ENCODE measurements at places on chromosomes 16 and 17.

GRCh38 chr16:89071686-89072547, 21.7 kb upstream of the ACSF3 start:
- no peak for DNase-seq

GRCh38 chr17:55264278-55264644, 499 bp upstream of the HLF start:
- DNase-seq: no peak

GRCh38 chr17:64520359-64520758, 13.6 kb downstream of the CEP95 start:
- no peak for DNase-seq

GRCh38 chr16:27767971-27768591, 218.1 kb downstream of the KATNIP start:
- no peak for DNase-seq

GRCh38 chr17:74603746-74604145, 11.7 kb upstream of the CD300LD start:
- DNase-seq: no peak

- DNase-seq: no peak
Observed at GRCh38 chr17:5096731-5097100, 15.0 kb downstream of the ZNF232 start.

GRCh38 chr16:68737730-68738629, 888 bp downstream of the CDH1 start:
- DNase-seq: no peak

DNA sequence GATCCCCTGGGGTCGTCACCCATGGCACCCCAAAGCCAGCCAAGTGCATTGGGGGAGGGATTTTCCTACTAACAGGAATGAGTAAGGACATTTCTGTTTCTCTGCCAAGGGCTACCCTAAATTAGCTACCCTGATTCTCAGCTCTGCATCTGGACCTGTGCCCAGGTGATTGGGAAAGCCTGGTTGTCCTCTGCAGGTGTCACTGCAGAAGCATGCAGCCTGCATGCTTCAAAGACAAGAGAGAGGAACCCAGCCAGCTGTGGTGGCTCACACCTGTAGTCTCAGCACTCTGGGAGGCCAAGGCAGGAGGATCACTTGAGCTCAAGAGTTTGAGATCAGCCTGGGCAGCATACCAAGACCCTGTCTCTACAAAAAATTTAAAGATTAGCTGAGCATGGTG, 19.6 kb downstream of the BEAN1 start:
- no peak for DNase-seq

- no peak for DNase-seq
Observed at GRCh38 chr17:2174468-2175293, 119.8 kb downstream of the HIC1 start.

DNA sequence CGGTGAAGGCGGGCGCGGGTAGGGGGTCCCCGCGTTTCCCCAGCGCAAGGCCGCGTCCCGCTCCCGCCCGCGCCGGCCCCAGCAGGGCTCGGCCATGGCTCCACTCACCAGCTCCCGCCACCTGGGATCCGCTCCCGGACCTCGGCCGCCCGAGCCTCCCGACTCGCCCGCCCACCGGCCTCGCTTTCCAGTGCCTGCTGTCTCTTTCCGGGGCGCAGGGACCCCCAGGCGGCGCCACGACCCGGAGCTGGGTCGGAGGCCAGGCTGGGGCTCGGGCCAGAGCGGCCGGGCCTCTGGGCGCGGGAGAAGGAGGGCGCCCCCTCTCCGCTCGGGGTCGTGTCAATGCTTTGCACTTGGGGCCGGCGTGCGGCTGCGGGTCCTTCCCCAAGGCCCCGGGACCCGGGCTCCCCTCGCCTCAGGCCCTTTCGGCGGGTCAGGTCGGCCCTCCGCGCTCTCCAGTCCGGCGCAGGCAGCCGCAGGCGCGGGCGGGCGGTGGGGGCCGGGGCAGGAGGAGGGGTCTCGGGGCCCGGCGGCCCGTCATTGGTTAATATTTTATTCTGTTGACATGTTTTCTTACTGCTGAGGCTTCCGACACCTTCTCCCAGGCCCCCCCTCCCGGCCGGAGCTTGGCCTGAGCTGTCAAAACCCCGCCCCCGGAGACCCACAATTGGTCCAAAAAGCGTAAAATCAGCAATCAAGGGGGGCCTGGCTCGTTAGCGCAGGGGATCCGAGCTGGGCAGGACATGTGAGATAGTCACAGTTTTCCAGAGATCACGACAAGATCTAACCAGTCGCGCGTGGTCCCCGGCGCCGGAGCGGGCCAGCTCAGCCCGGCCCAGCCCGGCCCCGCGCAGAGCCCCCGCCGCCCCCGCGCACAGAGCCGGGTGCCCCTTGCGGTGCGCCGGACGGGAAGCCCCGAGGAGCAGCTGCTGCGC, at the start of gene TBX2:
TBX2 (plus strand) TSS at position 713 of the 935 bp plus-strand sequence. CDS start 334 bp downstream, outside the sequence.
- DNase-seq: no peak

DNA sequence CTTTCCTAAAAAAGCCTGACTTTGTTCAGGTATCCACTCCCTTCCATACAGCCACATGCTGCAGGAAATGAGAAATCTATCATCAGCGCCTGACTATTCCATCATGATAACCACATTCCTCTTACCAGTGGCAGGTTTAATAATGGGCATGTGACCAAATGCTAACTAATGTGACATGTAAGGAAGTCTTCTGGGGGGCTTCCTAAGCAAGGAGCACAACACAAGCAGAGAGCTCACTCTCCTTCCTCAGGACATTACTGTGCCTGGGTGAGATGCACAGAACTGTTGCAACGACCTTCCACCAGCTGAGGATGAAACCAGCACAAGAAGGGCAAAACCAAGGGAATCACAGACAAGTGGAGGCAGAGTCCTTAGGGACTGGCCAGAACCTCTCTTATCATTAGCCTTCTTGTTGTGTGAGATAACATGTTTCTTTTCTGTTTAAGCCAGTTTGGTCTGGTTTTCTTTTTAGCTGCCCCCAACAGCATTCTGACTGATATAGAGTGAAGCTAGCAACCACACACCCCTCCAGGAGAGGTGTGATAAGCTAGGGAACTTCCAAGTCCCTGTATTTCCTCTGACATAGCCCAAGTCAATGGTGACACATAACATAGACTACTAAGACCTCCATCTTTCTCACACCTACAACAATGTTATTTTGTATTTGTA, 16.9 kb downstream of the MYO1D start:
- no peak for DNase-seq

GRCh38 chr17:42618442-42619150, 9.1 kb downstream of the TUBG1 start:
- DNase-seq: no peak

- no peak for DNase-seq
Observed at GRCh38 chr17:73820686-73821448, 176.6 kb upstream of the SDK2 start.

DNA sequence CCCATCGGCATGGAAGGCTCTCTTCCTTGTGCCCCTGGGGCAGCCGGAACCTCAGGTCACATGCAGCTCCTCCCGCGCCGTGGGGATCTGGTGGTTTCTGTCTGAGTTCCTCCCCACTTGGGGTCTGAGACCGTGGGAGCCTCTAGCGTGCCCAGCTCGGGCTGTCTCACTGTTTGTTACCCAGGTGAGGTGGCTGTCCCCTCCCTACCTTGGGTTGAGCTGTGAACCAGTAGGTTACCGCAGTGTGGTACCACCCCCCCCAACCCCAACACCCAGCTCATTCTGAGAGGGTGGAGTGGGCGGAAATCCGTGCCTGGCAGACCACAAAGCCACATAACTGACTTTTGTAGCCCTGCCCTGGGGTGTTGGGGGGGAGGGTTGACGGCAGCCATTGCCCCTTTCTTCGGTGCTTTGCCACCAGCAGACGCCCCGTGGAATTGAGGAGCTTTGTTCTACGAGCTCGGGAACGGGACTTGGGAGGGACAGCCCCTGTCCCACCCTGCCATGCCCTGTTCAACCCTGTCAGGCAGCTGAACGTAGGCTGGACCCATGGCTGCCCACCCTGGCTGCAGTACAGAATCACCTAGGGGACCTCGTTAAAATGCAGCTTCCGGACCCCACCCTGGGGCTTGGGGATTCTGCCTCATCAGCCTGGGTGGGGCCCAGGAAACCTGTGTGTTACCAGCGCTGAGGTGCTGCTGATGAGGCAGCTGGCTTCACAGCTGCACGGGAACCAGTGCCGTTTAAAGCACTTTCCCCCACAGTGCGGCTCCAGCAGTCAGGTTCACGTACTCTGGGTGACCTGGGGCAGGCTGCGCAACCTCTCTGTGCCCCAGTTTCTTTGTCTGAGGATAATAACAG, 18.5 kb downstream of the RAP1GAP2 start:
- DNase-seq: peak; percentile 75

DNA sequence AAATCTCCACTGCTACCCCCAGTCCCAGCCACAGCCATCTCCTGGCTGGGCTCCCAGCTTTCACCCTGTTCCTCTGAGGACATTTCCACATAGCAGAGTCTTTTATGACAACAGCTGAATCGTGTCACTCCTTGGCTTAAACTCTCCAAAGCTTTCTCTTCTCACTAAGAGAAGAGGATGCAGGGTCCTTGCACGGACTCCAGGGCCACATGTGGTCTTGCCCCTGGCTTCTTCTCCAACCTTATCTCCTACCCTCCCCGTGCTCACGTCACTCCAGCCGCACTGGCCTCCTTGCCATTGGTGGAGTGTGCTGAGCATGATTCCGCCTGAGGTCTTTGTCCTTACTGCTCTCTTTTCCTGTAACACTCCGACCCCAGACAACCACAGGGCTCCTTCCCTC, 39.9 kb upstream of the CCDC182 start:
- no peak for DNase-seq

- DNase-seq: no peak
Observed at GRCh38 chr16:12304861-12305596, 328.5 kb downstream of the SNX29 start.

DNA sequence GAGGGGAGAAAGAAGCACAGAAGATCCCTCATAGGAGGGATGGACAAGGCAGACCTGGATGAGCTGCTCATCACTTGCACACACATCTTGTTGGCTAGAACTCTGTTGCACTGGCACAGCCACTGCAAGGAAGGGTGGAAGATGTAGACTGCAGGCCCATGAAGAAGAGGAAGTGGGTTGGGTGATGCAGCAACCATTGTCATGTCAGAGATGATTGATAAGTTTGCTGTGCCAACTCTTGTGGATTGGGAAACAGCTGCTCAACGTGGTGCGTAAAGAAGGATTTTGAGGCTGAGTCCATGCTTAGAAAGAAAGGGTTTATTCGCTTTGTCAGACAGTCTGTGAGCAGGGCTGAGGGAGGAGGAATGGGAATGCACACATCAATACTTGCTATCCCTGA, 161.4 kb upstream of the MPHOSPH6 start:
- no peak for DNase-seq

GRCh38 chr17:54172096-54172984, 349.6 kb downstream of the KIF2B start:
- no peak for DNase-seq

DNA sequence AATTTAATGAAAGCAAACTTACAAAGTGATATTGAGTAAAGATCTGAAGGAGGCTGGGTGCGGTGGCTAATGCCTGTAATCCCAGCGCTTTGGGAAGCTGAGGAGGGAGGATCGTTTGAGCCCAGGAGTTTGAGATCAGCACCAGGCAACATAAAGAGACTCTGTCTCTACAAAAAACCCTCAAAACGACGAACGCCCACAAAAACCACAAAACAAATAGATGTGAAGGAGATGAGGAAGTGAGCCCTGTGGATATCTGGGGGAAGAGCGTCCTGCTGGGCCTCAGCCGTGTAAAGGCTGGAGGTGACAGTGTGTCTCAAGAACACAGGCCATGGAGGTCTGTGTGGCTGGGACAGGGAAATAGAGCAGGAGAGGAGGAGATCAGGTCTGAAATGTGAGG, 68.8 kb downstream of the ITFG1 start:
- no peak for DNase-seq

DNA sequence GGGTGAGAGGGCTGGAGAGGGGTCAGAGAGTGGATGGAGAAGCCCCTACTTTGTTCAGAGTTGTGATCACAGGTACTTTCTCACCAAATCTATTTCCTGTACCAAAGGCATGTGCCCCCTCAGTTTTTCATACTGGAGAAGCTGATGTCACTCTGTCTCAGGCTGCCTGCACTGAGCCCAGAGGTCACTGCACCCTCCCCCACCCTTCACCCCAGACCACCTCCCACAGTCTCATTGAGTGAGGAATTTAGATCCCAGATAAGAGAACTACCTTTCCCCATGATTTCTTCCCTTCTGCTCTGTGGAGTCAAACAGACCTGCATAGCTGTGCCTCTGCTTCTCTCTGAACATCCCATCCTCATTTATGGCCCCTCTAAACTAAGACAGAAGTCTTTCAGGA, 140.0 kb upstream of the IRX6 start:
- no peak for DNase-seq

- DNase-seq: no peak
Observed at GRCh38 chr17:81511804-81512561, 616 bp downstream of the ACTG1 start.

DNA sequence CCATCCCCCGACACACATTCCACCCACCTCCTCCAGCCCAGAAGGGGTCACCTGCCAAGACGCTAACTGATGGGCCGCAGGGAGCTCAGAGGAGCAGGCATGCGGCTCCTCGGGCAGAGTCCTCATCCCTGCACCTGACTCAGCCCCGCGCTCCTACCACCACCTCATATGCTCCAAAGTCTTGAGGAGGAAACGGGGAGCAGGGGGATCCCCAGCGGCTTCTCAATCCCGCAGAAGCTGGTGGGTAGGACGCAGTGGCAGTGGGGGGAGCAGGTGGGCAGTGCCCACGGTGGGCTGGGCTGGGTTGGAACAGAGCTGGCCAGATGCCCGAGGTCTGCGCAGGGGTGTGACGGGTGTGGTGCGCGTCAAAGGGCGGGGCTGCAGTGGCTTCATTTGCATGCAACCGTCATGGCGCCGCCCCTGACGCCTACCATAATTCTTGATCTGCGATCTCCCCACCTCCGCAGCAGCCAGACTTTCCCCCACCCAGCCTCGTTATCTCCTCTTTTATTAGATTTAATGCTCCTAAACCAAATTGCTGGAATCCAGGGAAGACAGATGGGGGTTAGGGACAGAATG, 39.0 kb upstream of the EMP2 start:
- DNase-seq: no peak

DNA sequence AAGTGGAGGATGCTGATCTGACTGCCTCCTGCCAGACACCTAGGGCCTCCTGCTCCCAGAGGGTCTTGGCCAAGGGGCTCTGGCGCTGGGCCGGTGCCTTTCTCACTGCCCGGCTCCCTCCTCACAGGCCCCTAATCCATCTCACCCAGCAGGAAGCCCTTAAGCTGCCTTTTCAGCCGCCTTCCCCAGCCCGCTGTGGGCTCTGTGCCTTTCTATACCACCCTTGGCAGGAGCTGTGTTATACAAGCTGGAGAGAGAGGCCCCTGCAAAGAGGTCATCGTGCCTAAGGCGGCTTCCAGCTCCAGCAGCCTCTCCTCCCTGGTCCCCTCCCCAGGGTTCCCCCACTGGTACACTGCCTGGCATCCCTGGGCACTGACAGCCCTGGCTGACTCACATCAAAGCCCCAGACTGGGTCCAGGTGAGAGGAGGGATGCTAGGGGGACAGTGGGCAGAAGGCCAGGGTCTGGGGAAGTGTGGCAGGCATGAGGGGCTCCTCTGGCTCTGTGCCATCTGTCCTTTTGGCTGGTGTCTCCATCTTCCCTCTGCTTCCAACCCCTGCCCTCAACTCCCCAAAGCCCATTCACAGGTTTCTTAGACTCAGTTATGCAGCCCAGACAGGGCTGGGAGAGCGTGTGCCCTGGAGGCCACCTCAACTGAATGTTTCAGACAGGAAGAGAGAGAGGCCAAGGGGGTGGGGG, 15.3 kb upstream of the FZD2 start:
- DNase-seq: no peak
